ENCODE measurements at places on chromosomes 7 and 10.

DNA sequence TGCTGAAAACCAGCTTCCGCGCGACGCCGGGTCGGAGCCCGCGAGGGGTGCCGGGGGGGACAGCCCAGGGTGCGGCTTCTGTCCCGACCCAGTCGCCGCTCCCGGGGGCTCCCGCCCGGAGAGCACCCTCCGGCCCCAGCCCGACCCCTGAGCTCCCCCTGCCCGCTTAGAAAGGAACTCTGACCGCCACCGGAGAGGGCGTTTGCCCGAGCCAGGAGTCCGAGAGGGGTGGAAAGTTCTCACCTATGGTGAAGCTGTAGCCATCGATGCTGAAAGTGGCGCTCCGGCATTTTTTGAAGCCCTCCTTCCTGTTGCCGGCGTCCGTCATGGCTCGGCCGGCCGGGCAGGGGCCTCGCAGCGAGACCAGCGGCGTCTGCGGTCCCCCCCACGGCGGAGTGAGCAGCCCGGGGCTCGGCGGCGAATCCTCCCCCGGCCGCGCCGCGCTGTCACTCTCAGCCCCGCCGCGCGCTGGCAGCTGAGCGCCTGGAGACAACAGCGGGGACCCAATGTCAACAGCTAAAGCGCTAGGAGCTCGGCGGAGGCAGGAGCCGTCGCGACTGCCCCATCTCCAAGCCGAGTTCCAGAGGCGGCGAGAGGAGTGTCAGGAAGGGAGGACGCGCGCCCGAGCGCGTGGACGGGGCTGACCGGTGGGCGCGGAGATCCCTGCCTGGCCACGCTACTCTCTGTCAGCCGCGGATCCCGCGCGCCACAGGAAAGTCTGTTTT is 191.6 kb downstream of the LSM5 start:
- DNase-seq, result no peak

- no peak for DNase-seq
These were observed 61.8 kb downstream of the LRRC17 start for GRCh38 chr7:102974366-102975236.

GRCh38 chr7:127486654-127487053 is 94.1 kb upstream of the ZNF800 start:
- DNase-seq, result no peak

DNA sequence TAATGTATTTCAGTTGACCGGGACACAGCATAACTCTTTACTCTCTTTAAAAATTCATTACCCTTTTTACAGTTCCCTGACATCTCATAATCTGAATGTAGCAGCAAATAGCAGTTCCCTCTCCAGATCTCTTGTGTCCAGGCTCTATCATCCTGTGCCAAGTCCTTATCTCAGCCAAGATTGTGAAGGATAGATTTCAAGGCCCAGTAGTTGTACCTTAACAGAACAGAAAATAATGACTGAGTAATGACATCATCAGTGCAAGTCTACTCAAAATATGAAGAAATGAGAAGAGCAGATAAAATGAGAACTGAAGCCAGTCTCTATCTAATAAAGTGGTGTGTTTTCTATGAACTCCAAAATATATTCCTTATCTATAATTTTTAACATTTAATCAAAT is 92.6 kb downstream of the TFEC start:
- DNase-seq, result no peak

DNA sequence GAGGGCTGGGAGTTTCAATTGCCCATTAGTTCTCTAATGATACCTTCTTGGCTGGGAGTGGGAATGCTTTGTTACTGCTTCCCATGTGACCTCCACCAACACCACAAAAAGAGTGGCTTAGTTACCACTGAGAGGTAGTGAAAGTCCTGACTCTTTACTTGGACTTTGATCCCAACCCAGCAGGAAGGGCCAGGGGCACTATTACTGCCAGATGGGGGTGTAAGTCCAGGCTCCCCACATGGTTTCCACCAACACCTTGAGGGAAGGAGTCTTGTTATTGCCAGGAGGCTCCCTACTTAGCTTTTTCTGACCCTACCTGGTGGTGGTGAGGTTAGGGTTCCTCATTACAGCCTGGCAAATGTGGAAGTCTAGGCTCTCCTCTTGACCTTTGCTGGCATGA is 11.4 kb downstream of the GGCT start:
- no peak for DNase-seq

DNA sequence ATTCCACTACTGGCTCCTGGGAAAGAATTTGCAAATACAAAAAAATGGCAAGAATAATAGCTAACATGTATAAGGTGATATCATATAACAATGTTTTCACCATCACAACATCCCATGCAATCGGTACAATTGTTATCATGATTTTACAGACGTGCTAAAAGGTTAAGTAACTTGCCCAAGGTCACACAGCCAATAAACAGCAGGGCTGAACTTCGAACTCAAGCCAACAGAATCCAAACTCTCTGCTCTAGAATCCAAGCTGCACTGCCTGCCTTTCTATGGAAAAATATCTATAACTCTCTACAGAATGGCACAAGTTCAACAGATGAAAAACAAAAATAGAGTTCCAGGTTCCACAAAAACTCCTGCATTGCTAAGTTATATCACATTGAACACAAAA is 160.9 kb downstream of the PARD3 start:
- no peak for DNase-seq

DNA sequence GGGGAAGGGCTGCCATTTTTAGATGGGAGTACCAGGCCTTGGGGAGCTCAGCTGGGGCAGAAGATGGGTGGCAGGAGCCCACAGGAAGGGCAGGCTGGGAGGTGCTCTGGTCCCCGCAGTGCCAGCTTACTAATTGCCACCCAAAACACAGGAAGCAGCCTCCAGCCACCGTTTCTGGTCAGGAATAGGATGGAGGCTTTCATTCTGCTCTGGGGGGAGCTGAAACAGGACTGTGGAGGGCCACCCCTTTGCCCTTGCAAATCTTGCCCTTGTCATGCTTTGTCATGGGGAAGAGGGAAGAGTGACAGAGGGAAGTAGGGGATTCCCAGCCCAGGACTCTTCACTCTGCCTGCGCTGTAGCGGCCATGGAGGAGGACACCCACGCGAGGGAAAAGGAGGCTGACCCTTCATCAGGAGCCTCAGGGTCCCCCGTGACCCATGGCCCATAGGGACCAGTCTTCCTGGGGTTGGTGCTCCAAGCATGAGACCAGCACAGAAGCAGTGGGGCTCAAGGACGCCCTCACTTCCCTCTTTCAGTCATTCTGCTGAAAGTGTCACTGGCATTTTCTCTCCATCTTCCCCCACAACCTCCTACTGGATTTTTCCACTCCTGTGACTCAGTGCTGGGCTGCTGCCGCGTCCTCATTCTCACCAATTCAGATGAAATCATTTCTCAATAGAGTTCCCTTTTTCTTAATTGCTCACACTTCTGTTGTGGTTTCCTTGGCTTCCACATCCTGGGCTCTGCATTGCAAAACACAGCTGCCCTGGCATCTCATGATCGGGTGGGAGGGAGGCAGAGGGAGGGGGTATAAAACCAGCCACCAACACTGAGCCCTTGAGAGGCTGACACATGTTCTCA is 61.9 kb downstream of the MKI67 start:
- peak; percentile 62 for DNase-seq

GRCh38 chr7:56026538-56026937 is 24.7 kb downstream of the PSPH start:
- DNase-seq, result no peak

GRCh38 chr7:2956076-2956475 is 87.6 kb downstream of the CARD11 start:
- DNase-seq, result no peak

GRCh38 chr10:132924046-132924952 is 18.1 kb downstream of the CFAP46 start:
- DNase-seq, result no peak

DNA sequence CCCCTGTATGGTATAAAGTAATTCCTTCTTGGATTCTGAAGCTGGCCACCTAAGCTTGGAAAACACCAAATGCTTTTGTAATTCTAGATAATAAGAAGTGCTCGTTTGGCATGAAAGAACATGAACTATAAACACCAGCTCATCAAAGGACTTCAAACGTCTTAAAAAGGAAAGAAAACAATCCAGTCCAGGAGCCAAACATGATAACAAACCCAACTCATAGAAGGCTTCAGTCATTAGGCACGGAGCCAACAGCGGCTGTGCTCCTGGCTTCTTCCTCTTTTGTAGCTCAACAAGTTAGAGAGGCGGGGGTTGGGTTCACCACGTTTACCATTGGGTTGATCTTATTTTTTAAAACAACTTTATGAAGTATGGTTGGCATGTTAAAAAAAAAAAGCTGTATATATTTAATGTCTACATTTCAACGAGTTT is 56.4 kb upstream of the ECHDC3 start:
- no peak for DNase-seq

DNA sequence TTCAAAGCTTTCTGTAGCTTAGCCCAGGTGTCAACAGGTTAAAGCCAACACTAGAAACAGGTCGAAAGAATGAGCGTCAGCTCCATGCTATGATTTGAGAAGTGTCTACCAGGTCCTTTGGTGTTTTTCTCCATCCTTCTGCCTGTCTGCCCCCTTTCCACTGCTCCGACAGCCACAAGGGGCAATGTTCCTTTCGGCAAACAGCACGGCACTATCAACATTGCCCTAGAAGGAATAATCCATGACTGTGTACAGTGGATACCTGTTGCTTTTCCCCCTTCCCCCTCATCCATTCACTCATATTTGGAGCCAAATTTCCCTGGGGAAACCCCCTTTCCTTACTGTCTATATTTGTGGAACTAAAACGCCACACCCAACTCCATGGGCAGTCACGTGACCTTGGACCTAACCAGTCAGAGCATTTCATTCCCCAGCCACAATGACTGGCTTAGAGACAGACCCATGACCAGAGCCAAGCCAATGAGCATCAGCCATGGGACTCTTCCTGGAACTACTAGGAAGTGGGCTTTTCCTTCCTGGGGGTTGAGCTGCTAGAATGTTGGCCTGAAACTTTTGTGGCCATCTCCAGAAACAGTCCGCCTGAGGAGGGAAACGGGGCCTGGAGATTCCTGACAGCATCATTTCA is 51.5 kb downstream of the AFAP1L2 start:
- DNase-seq, result no peak

DNA sequence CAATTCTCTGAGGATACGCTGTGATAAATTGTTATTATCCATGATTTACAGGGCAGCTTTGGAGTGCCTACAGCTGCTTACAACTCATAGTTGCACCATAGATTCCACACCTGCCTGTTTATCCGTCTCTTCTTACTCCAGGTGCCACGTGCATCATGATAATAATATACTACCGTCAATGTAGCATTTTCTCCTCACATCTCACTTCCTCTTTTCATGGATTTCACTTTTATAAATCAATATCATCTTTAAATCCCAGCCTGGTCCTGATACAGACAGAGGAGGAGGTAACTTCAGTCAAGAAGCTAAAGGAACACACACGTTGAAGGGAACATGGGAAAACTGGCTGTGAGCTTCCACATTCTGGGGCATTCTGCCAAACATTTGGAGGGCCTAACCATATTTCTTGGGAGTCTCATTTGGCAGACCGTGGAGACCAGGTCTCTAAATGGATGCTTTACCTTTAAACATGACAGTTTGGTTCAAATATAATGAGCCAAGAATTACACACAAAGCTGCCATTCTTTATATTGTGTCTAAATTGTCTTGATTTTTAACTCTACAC is 2.4 kb downstream of the CH25H start:
- DNase-seq, result no peak

GRCh38 chr7:77753173-77753572 is 45.1 kb downstream of the TMEM60 start:
- DNase-seq, result no peak

DNA sequence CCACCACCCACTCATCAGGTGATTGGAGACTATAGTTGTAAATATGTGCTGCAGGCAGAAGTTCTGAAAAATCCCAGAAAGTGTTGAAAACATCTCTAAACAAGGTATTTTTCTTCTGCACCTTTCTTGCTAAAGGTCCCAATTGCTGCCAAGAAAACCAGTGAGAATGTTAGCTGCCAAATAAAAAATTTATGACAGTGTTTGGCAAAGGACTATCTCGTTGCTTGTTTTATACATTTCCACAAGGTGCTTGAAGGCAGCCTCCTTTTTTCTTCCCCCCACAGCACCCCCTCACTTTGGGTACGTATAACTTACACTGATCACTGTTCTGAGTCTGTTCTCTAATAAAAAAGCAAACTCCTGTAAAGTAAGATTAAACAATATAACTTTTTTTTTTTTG is 158.6 kb upstream of the TCF7L2 start:
- no peak for DNase-seq

DNA sequence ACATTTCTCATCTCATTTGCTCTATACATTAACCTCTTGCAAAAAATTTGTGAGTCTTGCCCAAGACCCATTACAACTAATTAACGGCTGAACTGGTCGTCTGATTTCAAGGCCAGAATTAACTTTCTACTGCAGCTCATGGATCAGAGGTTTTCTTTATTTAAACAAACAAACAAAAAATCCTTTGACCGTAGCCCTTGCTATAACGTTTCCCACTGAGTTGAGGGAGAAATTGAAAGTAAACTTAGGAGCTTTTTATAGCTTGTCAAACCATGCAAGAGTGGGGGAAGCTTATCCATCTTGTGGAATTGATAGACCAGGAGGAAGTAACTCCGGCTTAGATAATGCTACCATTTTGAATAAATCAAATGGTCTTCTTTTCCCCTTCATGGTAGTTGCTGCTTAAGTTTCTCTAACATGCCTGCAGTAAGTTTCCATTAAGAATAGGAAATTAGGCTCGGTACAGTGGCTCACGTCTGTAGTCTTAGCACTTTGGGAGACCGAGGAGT is 3.3 kb downstream of the SRGN start:
- DNase-seq, result no peak

- DNase-seq, result no peak
These were observed 125.7 kb upstream of the CXCL12 start for GRCh38 chr10:44510379-44511115.

- DNase-seq, result no peak
These were observed 70.9 kb downstream of the WIPF3 start for GRCh38 chr7:29877196-29877595.

DNA sequence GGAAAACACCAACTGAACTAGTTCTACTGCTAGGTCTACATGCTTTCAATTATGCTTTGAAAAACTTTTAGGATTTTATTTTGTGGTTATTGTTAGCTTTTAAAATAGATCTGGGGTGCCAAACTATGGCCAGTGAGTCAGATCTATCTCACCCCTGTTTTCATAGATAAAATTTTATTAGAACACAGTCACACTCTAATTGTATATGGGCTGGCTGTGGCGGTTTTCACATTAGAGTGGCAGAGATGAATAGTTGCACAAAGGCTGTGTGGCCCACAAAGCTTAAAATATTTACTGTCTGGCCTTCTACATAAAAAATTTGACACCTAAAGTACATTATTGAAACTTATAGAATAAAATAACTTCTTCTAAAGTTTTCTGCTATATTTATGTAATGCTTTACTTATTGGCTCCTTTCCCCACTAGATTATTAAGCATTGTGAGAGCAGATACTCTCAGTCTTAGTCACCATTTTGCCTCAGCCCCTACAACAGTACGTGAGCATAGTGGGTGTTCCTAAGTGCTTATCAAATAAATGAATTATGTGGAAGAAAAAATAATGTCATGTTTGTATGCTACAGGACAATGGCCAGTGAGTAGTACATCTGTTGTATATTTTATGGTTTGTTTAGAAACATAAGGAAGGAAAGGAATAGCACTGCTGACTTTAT is 5.4 kb upstream of the SUV39H2 start:
- DNase-seq, result no peak

GRCh38 chr7:44377134-44377463 is 51.7 kb upstream of the CAMK2B start:
- no peak for DNase-seq

Measured in stimulated activated CD8-positive, alpha-beta memory T cell treated with anti-CD3 and anti-CD28 coated beads, Interleukin-2, amount 100 ng/mL, for 48 hours (primary cell).